ENCODE measurements at places on chromosomes 4 and X.
A peak's percentile ranks its signal among the peaks of the same experiment; 100 is the strongest.

DNA sequence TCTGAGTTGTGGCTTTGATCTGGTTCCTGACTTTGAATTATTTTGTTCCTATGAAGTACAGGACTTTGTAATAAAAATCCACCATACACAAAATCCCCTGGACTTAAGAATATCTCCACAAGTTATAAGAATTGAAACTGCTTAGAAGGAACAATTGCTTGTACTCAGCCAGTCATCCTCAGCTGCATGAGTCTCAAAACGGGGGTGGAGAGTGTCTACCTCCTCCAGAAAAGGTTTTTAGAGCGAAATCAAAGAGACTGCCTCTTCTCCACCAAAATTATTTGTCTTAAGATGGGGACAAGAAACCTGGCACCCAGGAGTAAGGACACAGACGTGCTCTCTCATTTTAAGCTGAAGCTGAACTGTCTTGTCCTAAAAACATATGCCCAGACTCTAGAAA lies 74.7 kb downstream of the SNCA start:
- DNase-seq, result no peak

DNA sequence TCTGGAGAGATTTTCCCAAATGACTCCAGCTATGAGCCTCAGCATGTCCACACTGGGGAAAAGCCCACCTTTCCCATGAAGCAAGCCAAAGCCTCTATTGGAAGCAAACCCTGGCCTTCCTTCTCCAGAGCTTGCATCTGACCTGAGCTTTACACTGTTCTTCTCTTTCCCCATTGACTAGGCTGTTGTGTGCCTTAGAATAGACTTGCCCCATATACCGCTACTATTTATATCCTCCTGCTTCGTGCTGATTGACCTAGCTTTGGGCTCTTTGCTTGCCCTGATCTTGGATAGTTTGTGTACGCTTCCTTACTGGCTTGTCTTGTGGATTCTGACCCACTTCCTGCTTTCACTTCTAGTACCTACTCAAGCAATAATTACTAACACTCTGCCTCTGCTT lies 30.9 kb downstream of the FAM9B start:
- DNase-seq, result no peak

- no peak for DNase-seq
Measured at GRCh38 chrX:48761674-48762471, at the start of gene GLOD5. Gene GLOD5 (plus strand): TSS chrX:48761747. CDS start chrX:48761791, 44 bp downstream.

- DNase-seq, result no peak
Measured at GRCh38 chr4:125650557-125650956, 335.8 kb downstream of the FAT4 start.

DNA sequence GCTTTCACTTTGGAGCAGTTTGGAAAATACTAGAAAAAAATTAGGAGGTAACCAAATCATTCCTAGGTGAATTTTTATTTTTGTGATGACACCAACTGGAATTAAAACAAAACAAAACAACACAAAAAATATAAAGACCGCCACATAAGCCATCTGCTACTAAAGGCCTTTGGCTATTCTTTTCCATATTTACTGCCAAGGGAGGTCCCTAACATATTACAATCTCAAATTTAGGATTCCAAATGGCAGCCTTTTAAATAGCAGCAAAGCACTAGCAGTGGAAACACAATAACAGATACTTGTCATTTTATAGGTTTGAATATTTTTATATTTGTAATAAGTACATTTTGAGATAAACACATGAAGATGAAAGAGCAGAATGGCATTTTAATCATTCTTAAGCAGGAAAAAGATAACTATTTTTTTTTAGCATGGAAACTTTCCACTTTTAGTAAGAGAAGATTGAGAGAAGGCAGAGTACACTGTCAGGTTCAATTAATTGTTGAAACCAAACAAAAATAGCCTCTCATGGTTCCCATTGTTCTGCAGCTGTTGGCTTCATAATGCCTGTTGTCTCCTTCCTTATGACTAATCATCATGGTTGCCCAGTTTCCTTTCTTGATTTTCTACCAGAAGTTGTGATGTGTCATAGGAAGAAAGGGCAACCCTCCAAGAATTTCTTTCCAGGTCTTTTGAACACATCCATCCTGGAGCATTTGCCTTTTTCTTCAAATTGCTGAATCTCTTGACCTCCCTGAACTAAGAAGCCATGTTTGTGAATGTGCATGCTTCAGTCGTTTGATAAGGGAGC lies 219.0 kb upstream of the EMCN start:
- DNase-seq, result peak; percentile 60

GRCh38 chrX:31708116-31708515 lies 636.3 kb upstream of the FTHL17 start:
- DNase-seq, result no peak

DNA sequence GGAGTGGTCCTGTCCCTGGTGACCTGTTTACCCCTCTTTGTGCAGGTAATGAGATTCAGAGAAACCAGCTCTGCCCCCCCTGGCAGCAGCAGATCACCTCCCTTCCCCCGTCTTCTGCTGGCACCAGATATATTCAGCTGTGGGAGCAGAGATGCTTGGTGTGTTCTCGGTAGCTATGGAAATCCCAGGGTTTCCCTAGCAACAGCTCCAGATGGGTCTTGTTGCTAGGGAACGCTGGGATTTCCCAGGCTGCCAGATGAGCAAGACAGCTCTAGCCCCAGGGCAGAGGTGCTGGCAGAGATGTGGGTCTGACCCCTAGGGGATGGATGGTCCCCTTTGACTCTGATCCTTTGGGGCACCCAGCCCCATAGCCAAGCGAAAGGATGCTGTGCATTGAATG lies 20.2 kb downstream of the CETN2 start:
- DNase-seq, result no peak

DNA sequence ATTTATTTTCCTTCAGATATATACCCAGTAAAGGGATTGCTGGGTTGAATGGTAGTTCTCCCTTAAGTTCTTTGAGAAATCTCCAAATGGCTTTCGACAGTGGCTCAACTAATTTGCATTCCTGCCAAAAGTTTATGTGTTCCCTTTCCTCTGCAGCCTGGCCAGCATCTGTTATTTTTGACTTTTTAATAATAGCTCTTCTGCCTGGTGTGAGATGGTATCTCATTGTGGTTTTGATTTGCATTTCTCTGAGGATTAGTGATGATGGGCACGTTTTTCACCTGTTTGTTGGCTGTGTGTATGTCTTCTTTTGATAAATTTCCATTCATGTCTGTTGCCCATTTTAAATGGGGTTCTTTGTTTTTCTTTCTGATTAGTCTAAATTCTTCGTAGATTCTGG lies 375.2 kb downstream of the UBE2NL start:
- DNase-seq, result no peak

DNA sequence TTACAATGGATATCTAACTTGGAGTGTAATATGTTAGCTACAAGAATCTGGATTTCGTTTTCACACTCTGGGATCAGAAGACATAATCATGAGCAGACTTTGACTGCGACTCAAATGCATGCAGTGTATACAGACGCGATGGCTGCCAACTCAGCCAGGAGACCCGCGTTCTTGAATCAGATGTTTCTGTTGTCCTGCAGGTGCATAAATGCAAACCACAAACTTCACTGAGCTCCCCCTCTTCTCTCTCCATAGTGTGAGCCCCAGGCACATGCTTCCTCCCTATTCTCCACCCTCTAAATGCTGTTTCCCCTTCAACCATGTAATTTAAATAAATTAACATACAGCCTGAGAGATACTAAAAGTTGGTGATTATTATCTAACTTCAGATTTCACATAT lies 347.9 kb downstream of the DCHS2 start:
- no peak for DNase-seq

DNA sequence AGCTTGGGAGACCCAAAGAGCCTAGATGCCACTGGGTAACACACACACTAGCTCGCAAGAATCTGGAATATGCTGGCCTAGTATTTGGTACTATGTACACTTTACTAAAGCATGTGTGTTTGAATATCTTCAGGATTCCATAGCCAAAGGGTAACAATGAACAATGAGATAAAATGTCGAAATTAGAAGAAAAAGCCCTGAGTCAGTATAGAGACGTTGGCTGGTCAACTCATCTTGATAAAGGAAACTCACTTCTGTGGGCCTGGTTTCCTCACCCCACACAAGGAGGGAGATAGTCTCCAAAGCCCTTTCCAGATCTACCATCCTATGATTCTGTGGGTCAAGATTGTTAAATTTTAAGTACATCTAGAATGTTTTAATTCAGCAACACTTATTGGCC lies 6.9 kb downstream of the ZDHHC9 start:
- no peak for DNase-seq

GRCh38 chr4:82500435-82501153 lies 61.2 kb downstream of the TMEM150C start:
- DNase-seq, result peak; percentile 49

- no peak for DNase-seq
Measured at GRCh38 chr4:125123570-125124109, 191.1 kb upstream of the FAT4 start.

DNA sequence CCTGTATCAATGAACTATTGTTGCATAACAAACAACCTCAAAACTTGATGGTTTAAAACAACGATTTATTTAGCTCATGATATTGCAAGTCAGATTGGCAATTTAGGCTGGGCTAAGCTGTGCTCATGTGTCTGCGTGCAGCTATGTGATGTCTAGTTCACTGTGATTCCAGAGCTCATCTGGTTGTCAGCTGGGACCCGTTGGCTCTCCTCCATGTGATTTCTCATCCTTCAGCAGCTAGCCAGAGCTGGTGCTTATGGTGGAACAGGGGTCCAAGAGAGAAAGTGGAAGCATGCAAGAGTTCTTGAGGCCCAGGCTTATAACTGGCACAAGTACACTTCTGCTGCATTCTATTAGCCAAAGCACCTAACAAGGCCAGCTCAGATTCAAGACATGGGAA lies 28.8 kb upstream of the TRPC3 start:
- DNase-seq, result no peak

DNA sequence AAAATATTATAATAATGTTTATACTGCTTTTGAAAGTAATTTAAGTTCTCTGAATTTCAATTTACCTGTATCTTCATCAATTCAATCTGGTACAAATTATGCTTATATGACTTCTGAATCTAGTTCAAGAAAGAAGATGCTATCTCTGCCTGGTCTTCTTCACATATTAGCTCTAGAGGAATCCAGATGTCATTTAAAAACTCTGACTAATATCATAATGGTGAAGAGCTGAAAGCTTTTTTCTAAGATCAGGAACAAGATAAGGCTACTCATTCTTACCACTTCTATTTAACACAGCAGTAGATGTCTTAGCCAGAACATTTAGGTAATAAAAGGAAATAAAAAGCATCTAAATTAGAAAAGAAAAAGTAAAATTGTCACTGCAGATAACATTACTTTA lies 636.1 kb downstream of the ARAP2 start:
- no peak for DNase-seq

DNA sequence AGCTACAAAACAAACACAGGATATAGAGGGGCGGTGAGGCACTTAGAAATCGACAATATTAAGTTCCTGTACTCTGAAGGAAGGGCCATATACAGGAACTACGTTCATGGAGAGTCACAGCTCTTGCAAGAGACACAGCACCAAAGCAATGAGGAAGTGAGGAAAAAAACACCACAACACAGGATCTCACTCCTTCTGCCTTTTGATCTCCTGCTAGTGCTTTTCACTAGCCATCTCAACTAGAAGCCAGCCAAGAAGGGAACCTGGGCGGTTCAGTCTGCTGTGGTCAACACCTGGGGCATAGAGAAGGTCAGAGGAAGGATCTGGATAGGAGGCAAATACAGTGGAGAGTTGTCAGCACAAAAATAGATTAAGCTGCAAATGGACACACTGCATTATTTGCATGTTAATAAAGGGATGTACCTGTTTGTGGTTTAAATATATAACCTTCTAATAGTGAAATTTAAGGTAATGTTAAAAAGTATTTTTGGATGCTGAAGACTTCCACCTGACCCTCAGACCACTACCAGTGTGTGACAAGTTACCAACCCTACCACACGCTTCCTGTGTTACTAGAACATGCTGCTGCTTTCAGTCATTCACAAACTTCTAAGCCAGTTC lies 104.6 kb downstream of the DTHD1 start:
- DNase-seq, result no peak

- DNase-seq, result no peak
Measured at GRCh38 chr4:168725930-168726329, 229.1 kb downstream of the PALLD start.

- DNase-seq, result no peak
Measured at GRCh38 chrX:16997313-16997712, 50.9 kb downstream of the REPS2 start.

DNA sequence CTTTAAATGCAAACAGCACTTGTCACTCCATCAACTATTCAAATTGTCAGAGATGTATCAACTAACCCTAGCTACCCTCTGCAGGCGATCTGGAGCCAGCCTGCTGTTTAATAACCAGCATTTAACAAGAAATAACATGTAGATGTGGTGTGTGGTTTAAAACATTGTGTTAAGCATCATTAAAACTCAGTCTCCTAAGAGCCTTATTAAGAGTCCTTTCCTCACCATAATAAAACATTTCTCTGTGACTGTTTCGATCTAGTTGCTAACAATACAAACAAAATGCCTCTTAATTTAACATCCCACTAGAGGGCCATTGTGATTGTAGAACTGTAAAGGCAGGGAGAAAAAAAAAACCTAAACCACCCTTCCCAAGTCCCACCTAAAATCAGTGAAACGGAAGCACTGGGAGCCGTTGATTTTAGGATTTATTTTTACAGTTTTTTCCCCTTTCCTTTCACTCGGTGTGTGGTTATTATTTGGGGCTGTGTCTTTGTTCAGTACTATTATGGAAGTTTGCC lies 708.6 kb downstream of the C4orf33 start:
- DNase-seq, result no peak

DNA sequence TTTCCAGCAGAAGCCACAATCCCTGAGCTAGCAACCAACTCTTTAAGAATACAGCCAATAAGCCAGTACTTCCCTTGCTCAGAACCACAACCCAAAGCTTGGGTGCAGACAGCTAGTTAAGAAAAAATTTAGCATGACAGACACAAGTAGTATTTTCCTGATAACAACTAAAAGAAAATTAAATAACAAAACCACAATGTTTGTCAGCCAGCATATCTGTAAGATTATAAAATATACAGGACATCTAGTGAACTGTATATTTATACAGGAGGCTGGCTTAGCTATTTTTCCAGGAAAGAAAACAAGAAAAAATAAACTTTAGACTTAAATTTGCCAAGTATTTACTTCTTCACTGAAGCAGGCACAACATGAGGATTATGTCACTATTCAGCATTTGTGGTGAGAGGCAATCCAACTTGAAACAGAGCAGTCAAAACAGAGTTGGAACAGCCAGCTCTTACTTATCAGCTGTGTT lies 6.6 kb downstream of the PF4V1 start:
- DNase-seq, result peak; percentile 86

DNA sequence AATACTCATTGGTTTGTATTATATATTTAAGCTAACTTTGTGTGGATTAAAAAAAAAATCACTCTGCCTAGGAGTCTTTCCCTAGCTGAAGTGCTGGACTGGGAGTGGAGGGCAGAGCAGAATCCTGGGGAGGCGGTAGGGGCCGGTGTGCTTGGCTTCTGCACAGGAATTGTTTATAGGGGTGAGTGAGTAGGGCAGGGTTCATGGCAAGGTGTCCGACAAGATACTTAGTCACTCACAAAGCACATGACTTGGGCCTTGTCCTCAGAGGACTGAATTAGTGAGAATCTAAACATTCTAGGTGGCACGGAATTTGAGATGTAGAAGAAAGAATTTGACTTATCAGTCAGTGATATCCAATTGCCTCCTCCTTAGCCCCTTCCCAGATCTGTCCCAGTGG lies 32.2 kb downstream of the FNIP2 start:
- DNase-seq, result no peak
